ENCODE measurements at places on chromosomes 7 and 10. TPM values are rescaled to one million over a fixed set of nuclear protein-coding genes. Genes with fewer than 3 reads are reported as not detected.
A peak's percentile ranks its signal among the peaks of the same experiment; 100 is the strongest.

DNA sequence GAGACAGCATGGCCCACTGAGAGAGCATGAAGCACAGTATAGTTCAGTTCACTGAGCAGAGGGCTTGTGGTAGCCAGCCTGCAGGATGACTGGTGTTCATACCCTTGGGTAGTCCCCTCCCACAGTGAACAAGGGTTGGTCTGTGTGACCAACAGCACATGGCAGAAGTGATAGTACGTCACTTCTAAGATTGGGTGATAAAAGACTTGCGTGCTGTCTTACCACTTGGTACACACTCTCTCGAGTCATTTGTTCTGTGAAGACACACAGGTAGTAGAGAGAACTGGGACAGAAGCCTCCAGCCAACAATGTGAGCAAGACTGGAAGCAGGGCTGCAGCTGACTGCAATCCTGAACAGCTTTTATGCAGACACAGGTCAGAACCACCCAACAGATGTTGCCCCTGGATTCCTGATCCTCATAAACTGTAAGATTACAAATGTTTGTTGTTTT, 14.6 kb downstream of the EPC1 start:
- DNase-seq, result peak; percentile 37

Gene AOC1
- total RNA-seq, result 0.68 TPM

DNA sequence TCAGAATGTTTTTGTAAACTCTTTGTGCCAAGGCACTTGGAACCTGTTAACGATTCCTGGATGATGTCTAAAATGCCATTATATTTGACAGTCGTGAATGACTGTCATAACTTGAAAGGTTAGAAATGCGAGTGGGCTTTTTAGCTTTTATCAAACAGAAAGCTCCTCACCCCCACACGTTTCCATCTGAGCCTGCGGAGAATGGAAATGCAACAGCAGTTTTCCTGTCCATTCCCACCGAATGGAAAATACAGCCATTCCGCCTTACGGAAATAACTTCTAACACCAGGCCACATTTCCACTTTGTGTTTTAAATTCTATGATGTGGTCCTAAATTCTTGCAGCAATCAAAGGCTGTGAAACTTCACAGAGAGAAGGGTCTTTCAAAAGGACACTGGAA, 83.8 kb downstream of the ELMO1 start:
- DNase-seq, result no peak

DNA sequence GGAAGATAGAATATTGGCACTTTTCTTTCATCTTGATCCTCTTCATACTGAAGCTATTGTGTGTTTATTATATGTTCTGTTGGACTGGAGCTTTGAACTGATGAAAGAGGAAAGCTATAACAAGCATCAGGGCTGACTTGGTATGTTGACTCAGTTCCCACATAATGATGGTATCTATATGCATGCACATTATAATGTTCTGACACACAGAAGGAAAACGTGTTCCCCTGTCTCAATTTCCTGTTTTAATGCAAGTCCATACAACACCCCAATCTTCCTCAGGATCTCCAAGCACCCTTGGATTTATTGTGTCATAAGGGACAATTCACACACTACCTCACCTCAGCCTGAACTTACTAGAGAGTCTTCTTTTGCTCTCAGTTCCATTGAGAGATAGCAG, 8.3 kb upstream of the WASL start:
- no peak for DNase-seq

Gene PON1
- total RNA-seq, result not detected

Gene GSTO2
- total RNA-seq, result 22.0 TPM

GRCh38 chr7:158245724-158246041, 341.9 kb downstream of the PTPRN2 start:
- no peak for DNase-seq

- DNase-seq, result no peak
Measured at GRCh38 chr7:24858108-24858977, 101.1 kb upstream of the GSDME start.

GRCh38 chr7:35495844-35496243, 199.1 kb downstream of the HERPUD2 start:
- no peak for DNase-seq

DNA sequence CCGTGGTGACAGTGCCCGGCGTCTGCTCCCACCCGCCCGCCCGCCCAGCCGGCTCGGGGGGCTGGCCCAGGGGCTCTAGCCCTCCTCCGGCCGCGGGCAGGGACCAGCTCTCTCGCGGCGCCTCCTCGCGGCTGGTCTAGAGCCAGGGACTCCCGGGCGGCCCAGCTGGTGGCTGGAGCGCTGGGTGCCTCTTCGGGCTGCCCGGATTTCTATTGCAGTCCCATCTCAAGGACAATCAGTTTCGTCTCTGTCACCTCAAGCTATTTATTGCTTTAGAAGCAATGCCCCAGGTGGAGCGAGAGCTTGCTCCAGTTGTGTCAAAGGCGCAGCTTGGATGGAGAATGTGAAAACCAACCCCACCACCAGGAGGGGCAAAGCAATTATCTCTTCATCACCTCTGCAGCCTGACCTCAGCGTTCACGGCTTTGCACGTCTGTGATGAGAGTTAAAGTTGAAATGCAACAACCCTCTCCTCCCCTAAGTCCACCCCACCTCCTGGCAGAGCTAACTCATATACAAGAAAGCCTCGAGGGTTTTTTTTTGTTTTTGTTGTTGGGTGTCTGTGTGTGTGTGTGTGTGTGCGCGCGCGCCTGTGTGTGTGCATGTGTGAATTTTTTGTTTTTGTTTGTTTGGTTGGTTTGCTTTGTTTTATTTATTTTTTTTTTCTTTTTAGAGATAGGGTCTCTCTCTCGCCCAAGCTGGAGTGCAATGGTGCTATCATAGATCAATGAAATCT, at the start of gene ITGA8:
TSS of gene ITGA8 (minus strand) at position 24 of the 736 bp plus-strand sequence. CDS start 151 bp downstream, outside the sequence.
- no peak for DNase-seq

Gene ADAM12
- 30.0 TPM for total RNA-seq

GRCh38 chr10:67807855-67808456, 30.0 kb downstream of the DNAJC12 start:
- DNase-seq, result no peak

Gene NKX2-3
- total RNA-seq, result not detected

- DNase-seq, result no peak
Measured at GRCh38 chr10:93300288-93300917, 181.7 kb downstream of the MYOF start.

DNA sequence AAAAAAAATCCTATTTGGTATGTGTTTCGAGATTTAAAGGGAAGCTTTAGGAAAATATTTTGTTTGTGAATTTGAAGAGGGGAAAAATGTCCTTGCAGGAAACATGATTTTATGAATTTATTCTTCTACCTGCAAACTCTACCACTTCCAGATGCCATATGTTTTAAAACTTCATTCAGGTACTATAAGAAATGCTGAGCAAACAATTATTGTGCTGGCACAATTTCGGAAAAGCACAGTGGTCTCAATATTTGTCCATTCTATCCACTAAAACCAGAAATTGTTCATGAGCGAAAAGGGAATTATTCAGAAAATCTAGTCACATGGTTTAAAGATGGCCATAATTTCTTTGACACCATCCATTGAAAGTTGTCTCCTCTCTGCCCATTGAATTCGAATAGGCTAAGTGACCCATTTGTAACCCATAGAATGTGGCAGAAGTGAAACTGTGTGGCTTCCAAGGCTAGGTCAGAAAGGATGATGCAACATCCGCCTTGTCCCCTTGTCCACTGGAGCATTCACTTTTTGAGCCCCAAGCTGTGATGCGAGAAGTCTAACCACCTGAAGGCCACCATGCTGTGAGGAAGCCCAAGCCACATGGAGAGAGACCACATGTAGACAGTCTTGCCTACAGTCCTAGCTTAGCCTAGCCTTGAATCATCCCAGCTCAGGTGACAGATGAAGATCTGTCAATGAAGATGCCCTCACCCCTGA, 189.8 kb upstream of the PRKCQ start:
- no peak for DNase-seq

DNA sequence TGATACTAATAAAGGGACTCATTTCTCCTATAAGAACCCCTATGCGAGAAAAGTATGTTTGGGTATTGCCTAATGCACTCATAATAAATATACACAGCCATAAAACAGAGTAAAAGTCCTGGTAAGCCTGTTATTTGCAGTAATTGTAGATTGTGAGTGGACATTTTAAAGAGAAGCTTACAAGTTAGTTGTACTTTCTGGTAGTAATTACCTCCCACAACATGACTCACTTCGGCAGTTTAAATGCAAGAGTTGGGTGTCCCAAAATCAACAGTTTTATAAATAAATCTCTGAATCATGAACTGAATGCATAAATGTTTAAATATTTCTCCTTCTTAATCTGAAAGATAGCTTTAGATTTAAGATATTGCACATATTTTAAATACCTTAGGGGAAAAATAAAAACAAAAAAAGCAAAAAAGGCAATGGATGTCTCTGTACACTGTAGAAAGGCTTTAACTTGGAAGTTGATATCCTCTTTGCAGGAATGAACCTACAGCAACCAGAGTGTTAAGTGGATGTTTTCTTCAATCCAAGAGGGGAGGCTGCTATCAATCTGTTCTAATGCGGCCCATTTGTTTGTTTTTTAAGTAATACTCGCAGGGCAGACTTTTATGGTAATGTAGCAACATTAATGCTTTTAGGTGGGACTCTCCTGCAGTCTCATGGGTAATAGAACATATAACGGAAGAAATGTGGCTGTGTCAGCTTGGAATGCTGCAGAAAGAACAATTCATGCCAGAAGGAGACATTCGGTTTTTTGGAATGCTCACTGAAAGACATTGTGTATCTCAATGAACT, 57.3 kb upstream of the ZEB1 start:
- DNase-seq, result peak; percentile 26

GRCh38 chr10:58174831-58175230, 92.9 kb downstream of the IPMK start:
- no peak for DNase-seq

DNA sequence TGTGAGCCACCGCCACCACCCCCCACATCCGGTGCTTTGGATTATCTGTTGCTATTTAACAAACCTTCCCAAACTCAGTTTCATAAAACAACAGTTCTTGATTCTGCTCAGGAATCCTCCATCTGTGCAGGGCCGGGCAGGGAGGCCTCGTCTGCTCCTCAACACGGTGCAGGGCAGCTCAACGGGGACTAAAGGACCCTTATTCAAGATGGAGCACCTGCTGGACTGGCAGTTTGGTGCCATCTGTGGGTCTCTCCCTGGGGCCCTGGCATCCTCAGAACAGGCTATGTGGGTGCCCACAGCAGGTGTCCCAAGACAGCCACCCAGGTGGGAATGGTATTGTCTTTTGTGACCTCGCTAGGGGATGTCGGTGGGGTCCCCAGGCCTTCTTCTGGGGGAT, 31.0 kb upstream of the ELFN1 start:
- DNase-seq, result no peak

DNA sequence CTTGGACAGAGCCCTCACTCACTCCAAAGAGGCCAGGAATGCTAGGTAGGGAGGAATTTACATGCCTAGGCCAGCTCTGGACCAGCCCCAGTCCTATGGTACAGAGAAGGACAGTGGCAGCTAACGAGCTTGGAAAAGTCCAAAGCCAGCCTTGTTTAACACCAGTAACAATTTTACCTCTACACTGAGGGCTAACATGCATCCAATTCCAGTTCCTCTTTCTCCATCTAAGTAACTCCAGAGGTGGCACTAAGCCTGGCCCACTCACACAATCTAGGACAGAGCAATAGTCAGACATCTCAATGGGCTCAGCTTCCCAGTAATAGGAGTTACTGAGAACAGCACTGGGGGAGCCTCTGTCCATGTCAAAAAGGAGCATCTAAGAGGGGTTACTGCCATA, 5.7 kb upstream of the LCOR start:
- DNase-seq, result no peak

Gene HYAL4
- total RNA-seq, result not detected

GRCh38 chr10:87092861-87093631, 1.6 kb downstream of the GLUD1 start:
- no peak for DNase-seq

GRCh38 chr10:76945166-76945565, 692.4 kb downstream of the KCNMA1 start:
- DNase-seq, result no peak

DNA sequence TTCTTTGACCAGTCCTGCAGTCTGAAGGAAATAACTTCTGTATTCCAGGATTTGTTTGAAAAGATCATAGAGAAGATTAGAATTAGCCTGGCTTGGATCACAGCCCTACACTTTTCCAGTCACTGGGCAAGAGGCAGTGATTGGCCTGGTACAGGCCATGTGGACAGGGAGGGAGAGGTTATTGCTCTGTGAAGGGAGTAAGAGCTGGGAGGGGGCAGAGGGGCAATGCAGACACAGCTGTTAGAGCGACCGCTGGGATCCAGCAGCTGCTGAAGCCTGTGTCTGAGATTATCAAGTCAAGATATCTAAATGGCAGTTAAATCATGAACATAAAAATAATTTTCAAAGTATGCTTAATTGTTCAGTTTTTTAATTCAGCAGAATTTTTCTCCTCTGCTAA, 257.3 kb downstream of the SDK1 start:
- DNase-seq, result no peak

Gene EGFR
- total RNA-seq, result 67.2 TPM

DNA sequence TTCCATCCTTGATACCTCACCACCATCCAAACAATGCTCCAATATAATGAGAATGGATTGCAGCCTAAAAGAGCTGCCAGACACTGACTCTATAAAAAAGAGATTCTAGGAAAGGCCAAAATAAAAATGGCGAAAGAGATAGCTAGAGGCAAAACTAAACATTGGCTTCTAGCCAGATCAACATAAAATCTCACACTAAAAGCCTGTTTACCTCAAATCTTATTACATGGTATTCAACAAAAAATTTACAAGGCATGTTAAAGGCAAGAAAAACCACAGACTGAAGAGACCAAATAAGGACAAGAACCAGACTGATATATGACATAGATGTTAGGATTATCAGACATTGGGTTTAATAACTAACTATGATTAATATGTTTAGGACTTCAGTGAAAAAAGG, 1127.0 kb downstream of the DNAJB9 start:
- DNase-seq, result no peak

DNA sequence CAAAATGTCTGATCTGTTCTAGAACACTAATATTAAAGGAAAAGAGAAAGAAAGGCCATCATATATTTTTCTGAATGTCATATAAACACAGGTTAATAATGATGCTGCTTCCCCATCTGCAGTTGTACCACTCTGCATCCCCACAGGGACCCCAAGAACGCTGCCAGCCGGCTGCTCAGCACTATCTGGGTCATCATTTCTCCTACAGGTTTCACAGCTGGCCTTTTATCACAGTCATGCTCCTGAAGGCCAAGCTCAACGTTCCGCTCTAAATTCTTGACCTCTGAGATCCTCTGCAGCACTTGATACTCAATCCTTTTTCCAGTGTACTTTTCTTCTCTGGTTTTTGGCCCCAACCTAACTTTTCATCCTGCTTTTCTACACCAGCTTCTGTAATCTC, 4.8 kb downstream of the IDI1 start:
- no peak for DNase-seq

Gene ACHE
- total RNA-seq, result 1.3 TPM

Gene PIK3CG
- total RNA-seq, result 0.50 TPM

Measured in kidney epithelial cell (primary cell).